Hepatocyte (in vitro differentiated cells): ENCODE measurements at places on chromosomes 4 and X. TPM values are rescaled to one million over a fixed set of nuclear protein-coding genes. Genes with fewer than 3 reads are reported as not detected.
A peak's percentile ranks its signal among the peaks of the same experiment; 100 is the strongest.

Gene ARL13A
- polyA plus RNA-seq, result not detected in 2 replicates

Gene LRCH2
- 3.2 and 5.7 TPM in 2 replicates for polyA plus RNA-seq

DNA sequence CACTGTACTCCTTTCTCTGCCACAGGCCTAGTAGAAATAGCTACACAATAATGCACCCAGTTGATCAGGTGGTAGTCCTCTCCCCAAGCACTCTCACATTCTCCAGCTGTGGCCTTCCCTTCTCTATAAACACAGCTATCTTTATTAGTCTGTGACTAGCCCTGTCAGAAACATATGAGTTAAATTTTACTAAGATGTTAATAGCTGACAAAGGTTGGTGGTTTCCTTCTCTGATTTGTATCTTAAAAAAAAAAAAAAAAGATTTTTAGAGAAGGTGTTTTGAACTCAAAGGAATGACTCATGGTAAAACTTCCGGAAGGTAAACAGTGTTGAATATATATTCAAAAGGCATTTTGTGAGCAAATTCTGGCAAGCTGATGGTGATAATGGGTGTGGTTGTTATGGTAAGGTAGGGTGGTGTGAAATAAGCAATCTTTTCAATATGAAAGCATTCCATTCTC is 327.4 kb downstream of the PPP3CA start:
- DNase-seq, result peak; percentile 52

DNA sequence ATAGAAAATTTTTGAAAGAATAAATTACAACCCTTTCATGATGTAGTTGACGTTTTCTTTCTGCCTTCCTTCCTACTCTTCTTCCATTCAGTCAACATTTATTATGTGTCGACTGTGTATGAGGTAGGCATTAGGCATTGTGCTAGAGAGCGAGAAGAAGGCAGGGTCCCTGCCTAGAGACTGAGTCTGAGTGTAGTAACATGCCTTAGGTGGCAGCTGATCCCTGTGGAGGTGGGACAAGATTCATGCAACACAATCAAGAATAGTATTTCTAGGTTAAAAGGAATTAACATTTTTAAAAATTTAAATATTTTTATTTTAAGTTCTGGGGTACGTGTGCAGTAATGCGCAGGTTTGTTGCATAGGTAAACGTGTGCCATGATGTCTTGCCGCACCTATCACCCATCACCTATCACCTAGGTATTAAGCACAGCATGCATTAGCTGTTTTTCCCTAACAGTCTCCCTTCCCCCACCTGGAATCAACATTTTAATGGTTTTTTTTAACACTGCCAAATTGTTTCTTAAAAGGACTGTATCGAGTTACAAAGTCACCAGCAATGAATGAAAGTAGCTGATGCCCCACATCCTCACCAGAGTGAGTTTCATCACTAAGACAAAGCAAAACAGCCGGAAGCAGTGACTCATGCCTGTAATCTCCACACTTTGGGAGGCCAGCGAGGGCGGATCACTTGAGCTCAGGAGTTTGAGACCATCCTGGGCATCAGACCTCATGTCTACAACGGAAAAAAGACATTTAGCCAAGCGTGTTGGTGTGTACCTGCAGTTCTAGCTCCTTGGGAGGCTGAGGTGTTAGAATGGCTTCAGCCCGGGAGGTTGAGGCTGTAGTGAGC is 84.0 kb downstream of the WWC2 start:
- peak; percentile 73 for DNase-seq

DNA sequence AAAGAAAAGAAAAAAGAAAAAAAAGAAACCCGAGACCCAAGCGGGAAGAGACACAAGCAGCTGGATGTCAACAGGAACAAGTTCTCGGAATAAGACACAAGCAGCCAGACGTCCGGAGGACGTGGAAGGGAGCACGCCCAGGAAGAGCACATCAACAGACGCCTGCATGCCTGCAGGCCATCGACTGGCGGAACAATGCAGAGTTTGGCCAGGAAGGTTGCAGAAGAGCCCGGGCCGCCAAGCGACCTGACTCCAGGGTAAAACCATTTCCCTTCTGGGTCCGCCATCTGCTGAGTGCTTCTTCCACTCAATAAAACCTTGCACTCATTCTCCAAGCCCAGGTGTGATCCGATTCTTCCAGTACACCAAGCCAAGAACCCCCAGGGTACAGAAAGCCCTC is 95.6 kb upstream of the PRR32 start:
- no peak for DNase-seq

GRCh38 chrX:39492497-39493162 is 605.1 kb downstream of the BCOR start:
- peak; percentile 37 for DNase-seq

DNA sequence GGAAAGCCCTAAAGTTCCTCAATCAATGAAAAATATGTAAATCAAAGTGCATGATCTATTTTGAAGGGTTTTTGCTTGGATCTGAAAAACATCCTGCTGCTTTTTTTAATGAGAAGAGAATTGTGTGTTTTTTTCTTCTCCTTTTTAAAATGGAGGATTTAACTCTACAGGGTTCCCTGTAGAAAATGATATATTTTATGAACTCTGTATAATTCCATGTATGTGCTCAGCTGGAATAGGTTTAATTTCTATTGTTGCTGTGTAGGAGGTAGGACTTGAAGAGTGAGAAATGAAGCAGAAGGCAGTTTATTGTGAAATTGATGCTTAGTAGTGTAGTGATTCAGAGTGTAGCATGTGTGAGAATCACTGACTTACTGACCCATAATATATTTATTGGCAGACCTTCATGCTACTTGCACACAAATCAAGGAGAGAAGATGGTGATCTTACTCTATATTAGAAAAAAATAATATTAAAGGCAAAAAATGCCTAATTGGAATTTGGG is 286.8 kb upstream of the FSTL5 start:
- DNase-seq, result no peak
